Mesothelial cell of epicardium (in vitro differentiated cells): ENCODE measurements at places on chromosomes 4 and X. TPM values are rescaled to one million over a fixed set of nuclear protein-coding genes. Genes with fewer than 3 reads are reported as not detected.

DNA sequence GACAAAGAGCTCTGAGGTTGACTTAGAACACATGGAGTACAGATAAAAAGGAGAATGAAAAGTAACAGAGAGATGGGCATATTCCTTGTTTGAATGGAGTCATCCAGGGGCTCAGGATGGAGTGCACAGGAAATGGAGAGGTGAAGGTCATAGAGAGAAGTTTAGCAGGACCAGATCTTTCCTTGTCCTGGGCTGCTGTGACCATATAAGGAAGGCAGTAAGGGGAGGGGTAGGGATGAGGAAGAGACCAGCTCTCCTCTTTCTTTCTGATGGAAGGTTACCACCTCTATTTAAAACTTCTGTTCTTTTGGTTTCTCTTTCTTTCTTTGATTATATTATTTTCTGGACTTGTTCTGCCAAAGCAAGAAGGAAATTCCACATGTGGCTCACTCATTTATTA is 27.0 kb downstream of the AR start:
- H3K4me1 ChIP-seq = no peaks in the 10 kb centered on the region
- H3K36me3 ChIP-seq = no peaks in the 10 kb centered on the region
- no peak overlapping the region for H3K27ac ChIP-seq
- no peak overlapping the region for H3K4me3 ChIP-seq
- H3K27me3 ChIP-seq = no peaks in the 10 kb centered on the region
- no peak for DNase-seq

- no peak overlapping the region for H3K4me3 ChIP-seq
- no peaks in the 10 kb centered on the region for H3K27me3 ChIP-seq
- DNase-seq = no peak
- H3K36me3 ChIP-seq = peaks cover 1% of the 10 kb centered on the region
Observed at GRCh38 chr4:15037923-15038541, 35.8 kb downstream of the CPEB2 start.

- peaks cover 9% of the 10 kb centered on the region for H3K36me3 ChIP-seq
- peaks cover 13% of the 10 kb centered on the region for H3K4me1 ChIP-seq
- no peak overlapping the region for H3K27ac ChIP-seq
- H3K4me3 ChIP-seq = no peak overlapping the region
- no peaks in the 10 kb centered on the region for H3K27me3 ChIP-seq
- DNase-seq = no peak
Observed at GRCh38 chr4:57424232-57424897, 314.2 kb upstream of the IGFBP7 start.

GRCh38 chr4:10006601-10007435 is 14.5 kb downstream of the SLC2A9 start:
- no peaks in the 10 kb centered on the region for H3K36me3 ChIP-seq
- peaks cover 36% of the 10 kb centered on the region for H3K4me1 ChIP-seq
- DNase-seq = no peak

DNA sequence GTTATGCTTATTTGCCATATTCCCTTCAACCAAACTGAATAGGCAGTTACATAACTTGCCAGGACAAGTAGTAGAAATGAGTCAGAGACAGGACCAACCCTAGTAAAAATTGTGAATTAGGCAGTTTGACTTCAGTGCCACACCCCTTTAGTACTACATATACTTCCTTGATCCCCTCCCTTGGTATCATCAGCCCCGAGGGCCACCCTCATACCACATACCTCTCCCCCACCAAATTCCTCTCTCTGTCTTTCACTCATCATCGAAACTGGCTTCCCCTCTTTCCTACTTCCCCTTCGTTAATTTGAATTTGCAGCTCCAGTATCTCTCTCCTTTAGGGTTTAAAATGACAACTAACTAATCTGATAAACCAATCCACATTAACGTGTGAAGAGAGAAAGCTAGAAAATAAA is 7.9 kb upstream of the PTPN13 start:
- H3K27me3 ChIP-seq = no peaks in the 10 kb centered on the region
- peaks cover 23% of the 10 kb centered on the region for H3K4me1 ChIP-seq
- H3K4me3 ChIP-seq = no peak overlapping the region
- DNase-seq = no peak
- peak overlapping the region; percentile 63 for H3K27ac ChIP-seq

DNA sequence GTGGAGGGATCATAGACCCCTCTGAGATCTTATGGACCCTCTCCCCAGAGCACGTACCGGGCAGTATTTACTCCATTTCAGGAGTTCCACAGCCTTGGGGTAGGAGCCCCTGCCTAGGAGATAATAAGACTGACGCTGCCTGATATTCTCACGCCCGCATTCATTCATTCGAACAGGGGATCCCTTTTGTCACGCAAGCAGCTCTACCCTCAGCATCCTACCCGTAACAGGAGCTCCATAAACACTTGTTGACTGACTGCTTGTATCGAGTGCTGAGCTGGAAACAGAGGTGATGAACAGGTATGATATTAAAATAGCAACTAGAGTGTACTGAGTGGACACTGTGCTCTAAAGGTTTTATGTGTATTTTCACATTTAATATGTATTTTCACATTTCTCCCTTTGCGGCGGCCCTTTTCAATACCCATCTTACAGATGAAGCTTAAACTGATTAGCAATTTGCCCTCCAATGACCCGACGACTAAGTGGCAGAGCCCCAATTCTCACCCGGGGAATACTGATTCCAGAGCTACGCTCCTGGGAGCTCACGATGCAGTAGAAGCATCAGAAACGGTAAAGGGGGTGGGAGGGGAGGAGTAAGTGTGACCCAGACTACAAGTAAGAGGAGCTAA is 888 bp downstream of the RAB28 start:
- H3K4me1 ChIP-seq = peaks cover 22% of the 10 kb centered on the region
- peak overlapping the region; percentile 89 for H3K4me3 ChIP-seq
- peak overlapping the region; percentile 94 for H3K27ac ChIP-seq
- no peak for DNase-seq

GRCh38 chr4:37645736-37646135 is 40.4 kb downstream of the RELL1 start:
- no peak overlapping the region for H3K27ac ChIP-seq
- no peaks in the 10 kb centered on the region for H3K36me3 ChIP-seq
- no peak for DNase-seq
- H3K27me3 ChIP-seq = no peaks in the 10 kb centered on the region
- H3K4me3 ChIP-seq = no peak overlapping the region

DNA sequence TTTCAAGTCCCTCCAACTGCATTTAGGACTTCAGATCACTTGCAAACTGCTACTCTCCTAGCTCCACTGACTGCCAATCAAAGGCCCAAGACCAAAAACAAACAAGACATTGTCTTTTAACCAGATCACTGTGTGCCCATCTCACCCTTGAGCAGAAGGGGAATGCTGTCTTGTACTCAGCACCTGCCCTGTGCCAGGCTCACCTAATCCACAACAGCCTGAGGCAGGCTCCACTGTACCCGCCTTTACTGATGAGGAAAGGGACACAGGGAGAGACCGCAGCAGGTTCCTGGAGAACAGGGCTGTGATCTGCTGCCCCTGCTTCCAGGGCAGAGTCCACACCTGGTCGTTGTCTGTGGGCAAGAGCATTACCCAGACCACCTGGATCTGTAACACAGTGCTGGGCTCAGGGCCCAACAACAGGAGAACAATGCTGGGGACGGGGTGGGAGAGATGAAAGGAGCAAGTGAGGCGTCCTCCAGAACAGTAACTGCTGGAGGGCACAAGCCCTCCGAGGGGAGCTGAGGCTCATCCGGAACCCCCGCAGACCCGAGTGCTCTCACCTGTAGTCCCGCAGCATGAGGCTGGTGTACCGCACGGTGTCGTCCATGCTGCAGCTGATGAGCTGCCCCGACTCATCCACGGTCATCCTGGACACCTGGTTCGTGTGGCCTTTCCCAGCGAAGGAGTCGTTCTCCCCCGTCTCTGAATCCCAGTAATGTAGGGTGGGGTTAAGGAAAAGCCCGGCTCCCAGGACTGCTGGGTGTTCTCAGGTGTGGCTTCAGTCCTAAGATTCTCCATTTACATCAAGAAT is 33.9 kb downstream of the WDR1 start:
- no peak for DNase-seq
- H3K27me3 ChIP-seq = no peaks in the 10 kb centered on the region
- H3K36me3 ChIP-seq = peaks cover 24% of the 10 kb centered on the region
- H3K4me1 ChIP-seq = no peaks in the 10 kb centered on the region
- no peak overlapping the region for H3K27ac ChIP-seq
- no peak overlapping the region for H3K4me3 ChIP-seq

DNA sequence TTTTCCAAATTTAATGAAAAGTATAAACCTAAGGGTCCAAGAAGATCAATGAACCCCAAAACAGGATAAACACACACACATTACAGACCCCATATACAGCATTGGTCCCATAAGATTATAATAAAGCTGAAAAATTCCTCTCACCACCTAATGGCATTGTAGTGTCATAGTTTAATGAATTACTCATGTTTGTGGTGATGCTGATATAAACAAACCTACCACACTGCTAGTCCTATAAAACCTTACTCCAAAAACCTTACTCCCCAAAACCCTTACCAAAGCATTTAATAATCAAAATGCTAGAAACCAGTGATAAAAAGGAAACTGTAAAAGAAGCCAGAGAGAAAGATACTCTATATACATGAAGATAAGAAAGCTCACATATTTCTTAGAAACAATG is 148.1 kb upstream of the SH3RF1 start:
- DNase-seq = no peak
- H3K4me1 ChIP-seq = peaks cover 6% of the 10 kb centered on the region
- H3K27ac ChIP-seq = no peak overlapping the region
- no peaks in the 10 kb centered on the region for H3K27me3 ChIP-seq
- H3K36me3 ChIP-seq = peaks cover 15% of the 10 kb centered on the region

DNA sequence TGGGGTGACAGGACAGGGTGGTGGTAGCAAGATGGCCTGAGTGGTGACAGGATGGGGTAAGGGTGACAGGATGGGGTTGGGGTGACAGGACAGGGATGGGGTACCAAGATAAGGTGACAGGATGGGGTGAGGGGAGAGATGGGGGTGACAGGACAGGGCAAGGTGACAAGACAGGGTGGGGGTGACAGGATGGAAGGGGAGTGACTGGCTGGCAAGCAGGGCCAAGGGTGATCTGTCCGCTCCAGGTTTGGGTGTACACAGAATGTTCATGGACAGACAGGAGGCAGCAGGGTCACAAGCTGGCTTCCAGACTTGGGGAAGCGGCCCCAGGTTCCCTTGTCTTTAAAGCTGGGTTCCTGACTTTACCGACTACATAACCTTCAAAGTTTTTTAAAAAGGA is 23.3 kb downstream of the RNF212 start:
- no peaks in the 10 kb centered on the region for H3K4me1 ChIP-seq
- no peak overlapping the region for H3K27ac ChIP-seq
- no peaks in the 10 kb centered on the region for H3K36me3 ChIP-seq
- DNase-seq = no peak
- peaks cover 10% of the 10 kb centered on the region for H3K27me3 ChIP-seq

DNA sequence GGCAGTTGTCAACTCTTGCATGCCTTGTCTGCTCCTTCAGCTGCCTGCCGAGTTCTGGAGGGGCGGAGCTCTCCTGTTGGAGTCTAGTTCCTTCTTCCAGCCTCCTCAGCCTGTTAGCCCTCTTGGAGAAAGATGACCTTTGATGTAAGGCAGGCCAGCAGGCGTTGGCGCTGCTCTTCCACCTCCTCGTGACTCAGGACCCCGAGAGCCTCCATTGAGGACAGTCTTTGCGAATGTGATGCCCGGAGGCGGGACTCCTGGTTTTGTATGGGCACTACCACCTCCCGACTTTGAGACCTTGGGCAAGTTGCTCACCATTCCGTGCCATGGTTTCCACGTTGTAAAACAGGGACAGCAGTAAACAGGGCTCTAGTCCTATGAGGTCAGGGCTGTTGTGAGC is 108.3 kb downstream of the TENM3 start:
- no peak overlapping the region for H3K4me3 ChIP-seq
- peaks cover 8% of the 10 kb centered on the region for H3K36me3 ChIP-seq
- no peak for DNase-seq
- peaks cover 1% of the 10 kb centered on the region for H3K4me1 ChIP-seq
- no peak overlapping the region for H3K27ac ChIP-seq

- DNase-seq = no peak
- no peak overlapping the region for H3K4me3 ChIP-seq
- H3K4me1 ChIP-seq = no peaks in the 10 kb centered on the region
- peaks cover 46% of the 10 kb centered on the region for H3K36me3 ChIP-seq
- H3K27me3 ChIP-seq = no peaks in the 10 kb centered on the region
- H3K27ac ChIP-seq = no peak overlapping the region
Observed at GRCh38 chrX:2442694-2443093, 58.1 kb downstream of the DHRSX start.

DNA sequence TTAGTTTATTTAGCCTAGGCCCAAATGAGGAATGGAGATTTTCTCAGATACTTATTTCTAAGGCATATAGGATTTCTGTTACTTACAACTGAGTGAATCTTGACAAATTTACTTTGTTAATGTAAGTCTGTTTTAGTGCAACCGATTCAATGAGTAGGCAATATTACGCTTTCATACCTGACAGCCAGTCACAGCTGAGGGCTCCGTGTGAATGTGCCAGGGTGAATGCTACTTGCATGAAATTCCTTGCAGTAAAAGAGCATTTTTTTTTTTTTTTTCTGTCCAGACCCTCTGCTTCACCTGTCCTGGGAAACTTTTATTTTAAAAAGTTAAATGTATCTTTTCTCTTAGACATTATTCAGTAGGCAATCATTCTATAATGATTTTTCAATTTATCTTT is 1100.0 kb downstream of the FAT4 start:
- no peaks in the 10 kb centered on the region for H3K27me3 ChIP-seq
- H3K36me3 ChIP-seq = peaks cover 11% of the 10 kb centered on the region
- no peak overlapping the region for H3K27ac ChIP-seq
- H3K4me1 ChIP-seq = peaks cover 12% of the 10 kb centered on the region
- no peak overlapping the region for H3K4me3 ChIP-seq

- peak overlapping the region; percentile 72 for H3K27ac ChIP-seq
- H3K4me1 ChIP-seq = peaks cover 55% of the 10 kb centered on the region
- H3K27me3 ChIP-seq = no peaks in the 10 kb centered on the region
- H3K36me3 ChIP-seq = peaks cover 6% of the 10 kb centered on the region
Observed at GRCh38 chrX:24167719-24168472, 18.4 kb downstream of the ZFX start.

GRCh38 chr4:38565271-38566199 is 98.5 kb upstream of the KLF3 start:
- peak overlapping the region; percentile 77 for H3K27ac ChIP-seq
- no peak overlapping the region for H3K4me3 ChIP-seq
- no peaks in the 10 kb centered on the region for H3K27me3 ChIP-seq
- no peaks in the 10 kb centered on the region for H3K36me3 ChIP-seq
- peaks cover 20% of the 10 kb centered on the region for H3K4me1 ChIP-seq

- no peak for DNase-seq
- H3K4me1 ChIP-seq = peaks cover 11% of the 10 kb centered on the region
- H3K27me3 ChIP-seq = no peaks in the 10 kb centered on the region
- H3K36me3 ChIP-seq = peaks cover 12% of the 10 kb centered on the region
- H3K4me3 ChIP-seq = no peak overlapping the region
- peak overlapping the region; percentile 33 for H3K27ac ChIP-seq
Observed at GRCh38 chr4:4685810-4686795, 144.3 kb upstream of the STX18 start.

DNA sequence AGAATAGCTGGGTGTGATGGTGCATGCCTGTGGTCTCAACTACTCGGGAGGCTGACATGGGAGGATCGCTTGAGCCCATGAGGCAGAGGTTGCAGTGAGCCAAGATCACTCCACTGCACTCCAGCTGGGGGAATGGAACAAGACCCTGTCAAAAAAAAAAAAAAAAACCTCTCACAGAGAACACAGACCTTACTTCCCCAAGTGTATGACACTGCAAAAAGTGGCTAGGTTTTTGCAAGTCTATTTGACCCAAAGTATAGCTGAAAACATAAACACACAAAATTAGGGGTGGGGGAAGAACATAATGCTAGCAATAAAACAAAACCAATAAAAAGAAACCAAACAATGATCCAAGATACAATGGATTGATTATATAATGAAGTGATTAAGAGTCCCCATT is 6.7 kb downstream of the LAMP2 start:
- no peaks in the 10 kb centered on the region for H3K36me3 ChIP-seq
- no peak overlapping the region for H3K4me3 ChIP-seq
- peaks cover 16% of the 10 kb centered on the region for H3K4me1 ChIP-seq
- H3K27me3 ChIP-seq = no peaks in the 10 kb centered on the region

Gene GABRQ
- total RNA-seq = 3.4 to 3.8 TPM (median 3.6 TPM) in 3 replicates

Gene SHROOM4
- 15.1 to 15.4 TPM (median 15.4 TPM) in 3 replicates for total RNA-seq

Gene GYG2
- 60.8 to 68.1 TPM (median 62.8 TPM) in 3 replicates for total RNA-seq

Gene F9
- total RNA-seq = not detected in 3 replicates

Gene CT45A2
- total RNA-seq = not detected in 3 replicates

Gene RPGR
- total RNA-seq = 11.3 to 15.2 TPM (median 12.1 TPM) in 3 replicates
